ENCODE measurements at places on chromosomes 1 and 21.

DNA sequence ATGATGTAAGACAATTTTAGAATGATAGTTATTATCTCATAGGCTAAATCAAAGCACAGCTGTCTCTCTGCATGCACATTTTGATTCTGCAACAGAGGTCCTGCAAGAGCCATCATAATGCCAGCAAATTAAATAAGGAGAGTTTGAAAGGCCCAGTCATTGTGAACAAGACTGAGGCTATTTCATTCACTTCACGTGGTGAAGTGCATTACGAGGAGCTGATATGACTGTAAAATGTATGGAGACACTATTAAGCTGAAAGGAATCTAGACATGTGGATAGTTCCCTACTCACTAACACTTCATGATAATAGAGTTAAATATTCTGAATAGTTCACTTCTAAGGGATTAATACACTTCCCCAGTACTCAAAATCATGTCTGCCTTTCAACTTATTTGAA is 299.0 kb downstream of the SMYD3 start:
- no peak for DNase-seq

GRCh38 chr1:85047144-85047471 is 1.2 kb downstream of the MCOLN3 start:
- DNase-seq: no peak

DNA sequence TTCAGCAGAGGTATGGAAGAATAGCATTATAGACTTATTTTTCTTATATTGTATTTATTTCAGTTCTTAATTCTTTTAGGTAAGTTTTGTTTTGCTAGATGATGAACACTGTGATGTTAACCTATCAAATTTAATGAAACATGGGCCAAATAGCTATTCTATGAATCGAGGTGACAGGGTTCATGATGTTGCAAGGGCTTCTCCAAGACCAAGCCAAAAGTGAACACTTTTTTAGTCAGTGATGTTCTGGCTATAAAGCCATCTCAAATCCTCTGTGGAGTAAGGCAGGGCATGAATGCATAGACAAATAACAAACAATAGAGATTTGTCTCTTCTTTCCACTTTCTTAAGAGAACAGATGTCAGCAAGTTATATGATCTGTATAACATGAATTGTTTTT is 26.7 kb downstream of the C1orf146 start:
- no peak for DNase-seq

GRCh38 chr1:186617926-186618325 is 62.3 kb downstream of the PTGS2 start:
- no peak for DNase-seq

DNA sequence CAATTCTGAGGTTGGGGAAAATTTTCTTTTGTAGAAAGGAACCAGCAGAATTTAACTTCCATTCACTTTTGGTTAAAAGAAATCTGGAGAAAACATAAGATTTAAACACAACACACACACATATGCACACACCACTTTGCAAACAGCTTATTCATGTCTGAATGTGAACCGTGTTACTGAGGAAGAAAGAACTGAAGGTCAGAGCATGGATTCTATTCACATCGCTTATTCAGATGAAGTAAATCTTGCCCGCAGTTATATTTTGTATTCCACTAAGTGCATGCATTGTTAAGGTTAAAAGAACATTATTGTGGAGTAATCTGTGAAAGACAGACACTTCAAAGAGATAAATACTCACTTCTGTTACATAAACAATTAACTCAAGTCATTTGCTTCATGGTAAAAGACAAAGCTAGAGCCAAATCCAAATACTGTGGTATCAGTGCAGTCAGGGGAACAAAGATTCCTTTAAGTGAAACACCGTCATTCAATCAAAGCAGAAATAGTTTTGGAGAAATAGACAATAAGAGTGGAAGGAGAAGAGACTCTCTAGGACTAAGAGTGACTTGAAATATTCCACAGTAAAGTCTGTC is 82.0 kb downstream of the LRRC53 start:
- no peak for DNase-seq

GRCh38 chr21:44802396-44803153 is 955 bp upstream of the UBE2G2 start:
- no peak for DNase-seq

- no peak for DNase-seq
These were observed 202.6 kb downstream of the APP start for GRCh38 chr21:25967901-25968438.

- no peak for DNase-seq
These were observed 790 bp downstream of the RPS8 start for GRCh38 chr1:44775930-44776729.

- DNase-seq: peak; percentile 79
These were observed at the start of gene EFNA1 for GRCh38 chr1:155127105-155127966. Gene EFNA1, plus strand, starts transcription at chr1:155127876. Its CDS starts 102 bp downstream, at chr1:155127978.

DNA sequence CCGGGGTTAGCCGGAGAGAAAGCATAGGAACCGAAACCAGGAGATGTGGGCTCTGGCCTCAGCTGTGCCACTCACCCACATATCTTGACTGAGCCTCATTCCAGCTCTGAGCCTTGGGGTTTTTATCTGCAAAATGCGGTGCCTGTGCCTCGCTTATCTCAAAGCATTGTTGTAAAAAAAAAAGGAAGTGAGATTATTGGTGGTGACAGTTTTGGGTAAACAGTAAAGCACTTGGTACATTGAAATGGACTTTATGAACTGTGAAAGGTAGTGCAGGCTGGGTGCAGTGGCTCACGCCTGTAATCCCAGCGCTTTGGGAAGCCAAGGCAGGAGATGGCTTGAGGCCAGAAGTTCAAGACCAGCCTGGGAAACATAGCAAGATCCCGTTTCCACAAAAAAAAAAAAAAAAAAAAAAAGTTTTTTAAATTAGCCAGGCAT is 3.8 kb downstream of the PTAFR start:
- DNase-seq: peak; percentile 32

GRCh38 chr1:219560856-219561255 is 52.0 kb downstream of the ZC3H11B start:
- no peak for DNase-seq

Measured in head of caudate nucleus (tissue), 42 donors.